NCI-H524 (cell line): ENCODE measurements at places on chromosomes 11 and 22.

GRCh38 chr11:4203603-4204360, 109.2 kb downstream of the RRM1 start:
- no peak for DNase-seq

DNA sequence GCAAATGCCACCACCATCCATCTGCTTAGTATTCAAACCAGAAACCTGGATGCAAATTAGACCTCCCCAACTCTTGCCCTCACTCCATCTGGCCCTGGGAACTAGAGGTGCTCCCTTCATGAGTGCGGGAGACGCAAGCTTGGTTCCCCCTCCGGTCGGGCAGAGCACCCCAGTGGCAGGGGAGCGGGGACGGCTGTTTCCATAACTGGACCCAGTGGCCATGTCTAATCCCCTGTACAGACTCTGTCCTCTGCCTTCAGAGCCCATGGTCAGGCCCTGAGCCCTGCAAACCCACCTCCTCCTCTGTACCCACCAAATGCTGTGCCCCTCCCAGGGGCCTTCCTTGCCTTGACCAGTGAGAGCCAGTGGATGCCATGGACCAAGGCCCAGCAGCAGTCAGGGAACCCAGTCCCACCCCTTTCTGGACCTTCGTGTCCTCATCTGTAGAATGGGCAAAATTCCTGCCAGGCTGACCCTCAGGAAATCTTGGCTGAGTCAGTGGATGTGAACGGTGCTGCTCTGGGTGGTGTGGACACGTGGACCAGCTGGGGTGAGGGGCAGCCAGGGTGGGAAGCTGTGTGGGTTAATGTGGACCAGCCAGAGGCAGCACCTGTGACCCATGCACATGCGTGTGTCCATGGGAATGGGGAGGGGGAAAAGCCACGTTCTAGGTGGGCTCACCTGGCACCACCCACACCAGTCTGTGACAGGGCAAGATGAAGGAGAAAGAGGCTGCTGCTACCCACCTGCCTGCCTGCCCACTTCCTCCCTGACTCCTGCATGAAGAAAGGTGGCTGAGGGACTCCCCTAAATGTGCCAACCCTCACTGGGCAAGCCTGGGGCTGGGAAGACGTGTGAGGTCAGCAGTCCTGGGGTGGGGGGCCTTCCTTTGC, 72.8 kb downstream of the LRRC32 start:
- DNase-seq = no peak

DNA sequence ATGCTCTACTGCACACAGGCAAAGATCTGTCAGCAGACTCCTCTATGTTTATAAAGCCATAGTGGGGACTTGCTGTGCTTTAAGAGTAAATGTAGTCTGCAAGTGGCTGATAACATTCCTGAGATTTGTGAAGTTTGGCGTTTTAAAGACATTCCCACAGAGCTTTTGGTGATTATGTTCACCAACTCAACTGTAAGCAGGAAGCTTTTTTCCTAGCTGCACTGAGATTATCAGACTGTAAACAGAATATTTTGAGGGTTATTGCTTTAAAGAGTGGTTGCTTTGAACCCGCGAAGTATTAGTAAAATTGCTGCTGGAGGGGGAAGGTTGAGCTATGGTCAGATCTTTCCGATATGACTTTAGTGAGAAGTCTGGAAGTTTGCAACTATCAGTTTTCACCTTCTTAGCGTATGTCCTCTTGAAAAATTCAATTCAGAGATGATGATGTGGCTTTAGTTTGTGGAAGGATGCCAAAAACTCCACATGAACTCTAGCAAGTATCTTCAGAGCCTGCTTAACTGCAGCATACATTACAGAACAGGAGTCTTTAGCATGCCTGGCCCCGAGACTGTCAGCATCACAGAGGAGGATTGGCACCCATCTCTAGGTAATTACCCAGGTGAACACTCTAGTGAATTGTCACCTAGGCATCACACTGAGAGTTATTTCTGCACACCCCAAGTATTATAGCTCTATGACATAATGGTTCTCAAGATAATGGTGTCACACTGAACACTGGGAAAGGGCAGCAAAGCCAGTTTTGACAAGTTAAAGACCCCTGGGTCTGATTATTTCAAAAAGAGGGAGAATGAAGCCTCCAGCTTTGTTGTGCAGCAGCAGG, 89.9 kb downstream of the MTNR1B start:
- no peak for DNase-seq

GRCh38 chr11:73265853-73266645, 6.1 kb upstream of the P2RY6 start:
- no peak for DNase-seq

DNA sequence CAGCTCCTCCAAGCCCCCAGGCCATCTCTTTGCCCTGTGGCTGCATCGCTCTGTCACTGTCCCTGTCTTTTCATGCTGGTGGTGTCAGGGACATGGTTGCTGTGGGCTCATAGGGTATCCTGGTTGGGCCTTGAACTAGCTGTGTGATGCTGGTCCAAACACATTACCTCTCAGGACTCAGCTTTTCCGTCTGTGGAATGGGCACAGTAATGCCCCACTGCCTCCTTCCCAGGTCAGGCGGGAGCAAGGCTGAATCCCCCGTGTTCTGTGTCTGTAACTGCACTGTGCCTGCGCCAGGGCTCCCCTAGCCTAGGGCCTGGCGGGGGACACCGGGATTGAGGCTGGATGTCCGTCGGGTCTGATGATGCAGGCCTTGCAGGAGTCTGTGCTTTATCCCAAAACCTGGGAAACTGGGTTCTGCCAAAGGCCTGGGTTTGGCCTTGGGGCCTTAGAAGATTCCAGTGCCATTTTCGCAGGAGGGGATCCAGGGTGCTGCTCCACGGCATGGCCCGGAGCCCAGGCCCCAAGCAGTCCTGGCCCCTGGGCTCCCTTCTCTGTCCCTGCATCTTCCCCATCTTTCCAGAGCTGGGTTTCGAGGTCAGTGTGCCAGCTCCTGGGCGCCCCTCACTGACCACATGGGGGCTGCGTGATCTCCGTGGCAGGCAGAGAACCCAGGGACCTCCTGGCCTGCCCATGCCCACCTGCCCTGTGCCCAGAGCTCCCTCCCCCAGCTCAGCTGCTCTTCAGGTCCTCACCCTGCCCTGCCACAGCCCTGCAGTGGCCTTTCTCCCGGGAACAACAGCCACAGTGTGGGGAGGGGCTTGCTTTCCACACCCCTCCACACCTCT, 32.7 kb upstream of the CELSR1 start:
- no peak for DNase-seq

DNA sequence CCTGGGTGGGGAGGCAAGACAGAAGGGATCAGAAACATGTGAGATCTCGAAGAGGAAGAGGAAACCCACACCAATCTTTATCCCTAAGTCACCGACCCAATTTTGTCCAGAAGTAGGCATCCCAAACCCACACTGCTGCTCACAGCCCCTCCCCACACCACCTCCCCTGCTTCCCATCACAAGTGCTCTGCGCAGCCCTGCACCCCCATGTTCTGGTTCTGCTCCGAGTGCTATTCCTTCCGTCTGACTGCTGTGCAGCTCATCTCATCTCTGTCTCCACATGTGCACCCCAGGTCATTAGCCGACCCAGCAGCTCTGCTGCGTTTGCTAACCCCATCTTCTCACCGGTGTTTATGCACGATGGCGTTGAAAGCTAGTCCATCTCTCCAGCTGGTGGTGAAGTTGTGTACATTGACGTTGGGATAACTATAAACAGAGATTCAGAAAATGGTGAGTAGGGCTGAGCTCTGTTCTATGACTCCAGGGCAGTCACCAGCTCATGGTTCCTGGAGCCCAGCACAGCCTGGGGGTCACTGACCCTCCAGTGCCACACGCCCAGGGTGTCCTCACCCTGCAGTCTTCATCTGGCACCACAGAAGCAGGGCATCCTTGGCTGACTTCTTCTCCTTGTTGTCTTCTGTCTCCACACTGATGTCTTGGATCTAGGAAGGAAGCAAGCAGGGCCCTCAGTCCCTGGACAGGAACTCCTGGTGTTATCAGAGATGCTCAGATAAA, 15.1 kb downstream of the SPTBN2 start:
- no peak for DNase-seq

DNA sequence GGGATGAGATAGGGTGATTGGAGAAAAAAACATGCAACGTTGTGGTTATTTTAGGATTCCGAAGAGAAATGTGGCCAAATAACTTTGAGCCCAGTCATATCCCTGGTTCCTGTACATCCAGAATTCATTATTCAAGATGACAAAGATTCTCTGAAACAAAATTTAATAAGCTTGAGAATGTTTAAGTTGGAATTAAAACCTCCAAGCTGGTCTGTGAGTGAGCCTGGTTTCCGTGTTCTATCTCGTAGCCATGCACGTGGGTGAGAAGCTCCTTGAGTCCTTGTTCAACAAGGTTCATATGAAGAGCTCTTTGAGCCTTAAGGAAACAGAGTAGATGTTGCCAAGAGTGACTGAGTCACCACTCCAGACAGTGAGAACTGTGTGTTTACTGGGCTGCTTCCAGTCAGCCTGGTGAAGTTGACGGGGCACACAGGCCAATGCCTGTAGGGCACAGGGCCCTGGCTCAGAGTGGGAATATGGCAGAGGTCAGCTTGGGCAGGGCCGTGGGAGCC, 206.5 kb downstream of the NAV2 start:
- no peak for DNase-seq

DNA sequence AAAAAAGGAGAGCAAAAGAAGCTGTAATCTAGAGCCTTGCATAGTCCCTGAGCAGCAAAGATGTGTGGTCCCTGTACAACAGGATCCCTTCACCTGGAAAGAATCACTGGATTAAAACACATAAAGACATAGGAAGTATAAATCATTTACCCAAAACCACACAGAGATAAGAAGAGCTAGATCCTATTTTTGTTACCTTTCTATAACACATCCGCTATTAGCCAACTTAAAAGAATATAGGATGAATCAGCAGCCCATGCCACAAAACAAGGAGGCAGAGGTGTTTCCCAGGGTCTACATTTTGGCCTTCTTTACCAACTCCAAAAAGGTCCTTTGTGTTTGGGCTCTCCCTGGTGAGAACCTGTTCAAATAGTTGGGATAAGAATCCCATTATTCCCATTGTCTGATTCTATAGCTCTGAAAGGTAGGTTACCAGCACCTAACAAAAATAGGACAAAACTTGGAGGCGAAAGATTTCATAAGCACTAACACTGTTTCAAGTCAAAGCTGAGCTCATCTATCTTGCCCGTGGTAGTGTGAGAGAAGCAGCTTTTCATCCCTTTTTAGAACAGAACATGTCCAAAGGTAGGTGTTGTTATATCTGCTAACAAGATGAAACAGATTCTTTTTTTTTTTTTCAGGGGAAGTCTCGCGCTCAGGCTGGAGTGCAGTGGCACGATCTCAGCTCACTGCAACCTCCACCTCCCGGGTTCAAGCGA, 26.8 kb downstream of the PAK1 start:
- no peak for DNase-seq

- no peak for DNase-seq
Observed at GRCh38 chr22:49402169-49402568, 425.5 kb downstream of the BRD1 start.

- no peak for DNase-seq
Observed at GRCh38 chr11:121577106-121577848, 124.5 kb upstream of the SORL1-AS1 start.

DNA sequence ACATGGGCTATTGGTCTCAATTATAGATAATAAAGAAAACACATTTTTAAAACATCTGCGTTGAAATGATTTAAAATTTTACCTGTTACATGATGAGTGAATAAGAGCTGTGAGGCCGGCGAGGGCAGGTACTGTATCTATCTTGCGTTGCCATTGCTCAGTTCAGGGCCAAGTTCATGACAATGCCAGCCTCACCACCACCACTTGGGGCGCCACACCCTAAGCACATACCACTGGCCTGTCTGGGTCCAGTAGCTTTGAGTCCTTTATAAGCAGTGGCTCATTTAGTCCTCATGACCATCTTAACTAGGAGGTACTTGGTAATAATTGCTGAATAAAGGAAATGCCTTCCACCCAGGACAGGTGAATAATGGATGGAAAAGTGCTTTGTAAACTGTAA, 14.5 kb upstream of the MB start:
- DNase-seq = peak; percentile 39

- DNase-seq = peak; percentile 96
Observed at GRCh38 chr22:38413085-38414008, 41.7 kb downstream of the KCNJ4 start.

DNA sequence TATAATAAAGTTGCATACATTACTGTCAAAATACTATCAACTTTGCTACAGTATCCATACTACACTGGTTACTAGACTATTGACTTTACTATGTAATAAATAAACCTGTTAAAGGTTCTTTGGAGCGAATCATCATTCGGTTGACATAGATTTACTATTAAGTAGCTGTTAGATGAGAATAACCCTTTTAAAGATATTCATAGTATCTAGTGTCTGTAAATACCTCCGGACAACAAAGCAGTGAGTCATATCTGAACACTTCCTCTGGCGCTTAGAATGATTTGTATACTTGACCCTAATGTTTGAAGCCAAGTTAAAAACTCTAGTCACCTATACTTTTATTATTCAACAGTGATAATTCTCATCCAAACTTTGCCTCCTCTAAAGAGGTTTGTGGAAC, 84.7 kb downstream of the MSANTD4 start:
- DNase-seq = no peak

DNA sequence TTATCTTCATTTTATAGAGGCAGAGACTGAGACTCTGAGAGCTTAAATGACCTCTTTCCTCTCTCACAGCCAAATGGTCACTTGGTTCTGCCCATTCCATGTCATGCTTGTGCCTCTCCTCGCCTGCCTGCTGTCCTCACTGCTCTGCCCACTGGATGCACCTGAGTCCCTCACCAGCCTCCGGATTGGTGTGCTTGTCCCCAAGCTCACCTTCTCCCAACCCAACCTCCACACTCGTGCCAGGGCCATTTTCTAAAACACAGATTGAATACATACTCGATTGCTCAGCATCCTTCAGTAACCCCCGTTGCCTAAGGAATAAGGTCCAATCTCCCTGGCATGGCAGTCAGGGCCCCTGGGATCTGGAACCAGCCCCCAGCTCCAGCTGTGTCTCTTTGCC, 28.4 kb upstream of the NECTIN1 start:
- no peak for DNase-seq

- DNase-seq = no peak
Observed at GRCh38 chr11:119433358-119433725, 10.4 kb upstream of the THY1 start.

- peak; percentile 21 for DNase-seq
Observed at GRCh38 chr11:67649634-67650510, 658 bp downstream of the ACY3 start.
